ENCODE measurements at places on chromosomes 7 and 10. TPM values are rescaled to one million over a fixed set of nuclear protein-coding genes. Genes with fewer than 3 reads are reported as not detected.

GRCh38 chr10:89258881-89259280, 7.3 kb upstream of the LIPA start:
- no peaks in the 10 kb centered on the region for H3K4me1 ChIP-seq
- H3K4me3 ChIP-seq, result no peak overlapping the region
- no peak overlapping the region for H3K27ac ChIP-seq

GRCh38 chr7:34842782-34843181, 184.8 kb downstream of the NPSR1 start:
- no peaks in the 10 kb centered on the region for H3K4me1 ChIP-seq
- DNase-seq, result no peak
- no peaks in the 10 kb centered on the region for H3K36me3 ChIP-seq
- no peak overlapping the region for H3K27ac ChIP-seq

DNA sequence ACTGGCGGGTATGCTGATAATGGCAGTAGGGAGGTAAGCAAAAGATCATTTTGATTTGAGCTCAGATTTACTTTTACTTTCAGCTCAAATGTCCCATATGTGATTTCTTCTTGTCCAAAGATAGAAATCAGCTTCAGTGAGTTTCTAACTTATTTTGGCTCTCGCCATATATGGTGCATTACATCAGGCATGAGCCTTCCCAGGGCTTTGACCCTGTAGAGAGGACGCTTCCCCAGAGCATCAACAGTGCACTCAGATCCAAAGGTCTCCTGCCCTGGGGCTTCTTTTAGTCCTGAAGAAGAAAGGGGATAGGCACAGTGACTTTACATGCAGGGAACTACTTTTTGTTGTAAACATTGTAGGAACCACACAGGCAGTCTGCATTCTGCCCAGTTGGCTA, 128.6 kb upstream of the PDLIM1 start:
- peaks cover 5% of the 10 kb centered on the region for H3K4me1 ChIP-seq
- no peak for DNase-seq

The PON3 gene
- total RNA-seq, result 0.55 TPM

- no peak for DNase-seq
- H3K36me3 ChIP-seq, result no peaks in the 10 kb centered on the region
- no peaks in the 10 kb centered on the region for H3K27me3 ChIP-seq
- H3K27ac ChIP-seq, result no peak overlapping the region
- H3K4me3 ChIP-seq, result no peak overlapping the region
- H3K4me1 ChIP-seq, result no peaks in the 10 kb centered on the region
These were observed 11.2 kb upstream of the C10orf95 start for GRCh38 chr10:102462512-102463054.

The ZNF722 gene
- total RNA-seq, result not detected

- no peak overlapping the region for H3K27ac ChIP-seq
- H3K4me3 ChIP-seq, result no peak overlapping the region
- H3K27me3 ChIP-seq, result no peaks in the 10 kb centered on the region
- H3K36me3 ChIP-seq, result no peaks in the 10 kb centered on the region
- no peak for DNase-seq
These were observed 102.5 kb downstream of the APBB1IP start for GRCh38 chr10:26540601-26541000.

The TEX36 gene
- total RNA-seq, result not detected

The IKZF5 gene
- total RNA-seq, result 21.5 TPM

DNA sequence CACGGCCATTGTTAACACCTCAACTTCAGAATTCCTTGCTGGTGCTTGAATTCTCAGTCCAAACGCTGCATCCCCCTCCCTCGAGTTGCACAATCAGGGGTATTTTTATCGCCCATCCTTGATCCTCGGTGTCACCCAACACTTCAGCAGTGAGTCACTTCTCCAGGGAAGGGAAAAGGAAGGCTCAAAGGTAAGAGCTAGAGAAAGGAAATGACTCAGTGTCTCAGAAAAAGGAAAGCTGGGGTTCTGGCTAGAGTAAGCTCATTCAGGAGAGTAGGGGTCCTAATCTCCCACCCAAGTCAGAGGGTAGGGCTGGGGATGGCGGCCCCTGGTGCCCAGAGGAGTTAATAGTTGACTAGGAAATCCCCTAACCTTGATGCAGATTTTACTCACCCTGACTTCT, 39.8 kb upstream of the TRIM8 start:
- H3K4me3 ChIP-seq, result no peak overlapping the region
- H3K27ac ChIP-seq, result no peak overlapping the region
- H3K36me3 ChIP-seq, result no peaks in the 10 kb centered on the region
- peak; percentile 51 for DNase-seq
- no peaks in the 10 kb centered on the region for H3K4me1 ChIP-seq
- H3K27me3 ChIP-seq, result no peaks in the 10 kb centered on the region

- no peaks in the 10 kb centered on the region for H3K4me1 ChIP-seq
- H3K27ac ChIP-seq, result no peak overlapping the region
- no peaks in the 10 kb centered on the region for H3K36me3 ChIP-seq
- peak; percentile 46 for DNase-seq
These were observed 9.5 kb downstream of the POLD2 start for GRCh38 chr7:44113764-44114354.

DNA sequence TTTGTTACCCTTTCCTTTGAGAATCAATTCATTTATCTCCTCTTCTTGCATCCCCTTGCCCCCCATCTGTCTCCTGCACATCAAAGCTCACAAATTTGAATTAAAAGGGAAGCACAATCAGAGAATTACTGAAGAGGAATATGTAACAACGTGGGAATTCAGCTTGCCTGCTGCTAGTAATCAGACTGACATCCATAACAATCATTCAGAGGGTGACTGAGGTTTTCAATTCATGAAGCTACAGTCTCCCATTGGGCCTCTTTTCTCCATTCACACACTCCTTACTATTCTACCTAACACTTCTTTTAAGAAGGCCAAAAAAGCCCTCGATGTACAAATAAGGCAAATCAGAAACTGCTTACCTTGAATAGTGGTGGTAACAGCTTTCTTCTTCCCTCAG, 24.3 kb upstream of the DNA2 start:
- H3K27me3 ChIP-seq, result no peaks in the 10 kb centered on the region
- DNase-seq, result no peak
- H3K4me3 ChIP-seq, result no peak overlapping the region
- H3K27ac ChIP-seq, result no peak overlapping the region

GRCh38 chr10:115795964-115796363, 477.0 kb downstream of the GFRA1 start:
- H3K4me1 ChIP-seq, result no peaks in the 10 kb centered on the region
- H3K4me3 ChIP-seq, result no peak overlapping the region
- H3K36me3 ChIP-seq, result no peaks in the 10 kb centered on the region
- H3K27ac ChIP-seq, result no peak overlapping the region

The TNRC18 gene
- 132 TPM for total RNA-seq

GRCh38 chr10:114678336-114678735, 20.3 kb upstream of the ABLIM1 start:
- no peaks in the 10 kb centered on the region for H3K27me3 ChIP-seq
- no peaks in the 10 kb centered on the region for H3K4me1 ChIP-seq
- no peak for DNase-seq
- H3K4me3 ChIP-seq, result no peak overlapping the region
- H3K27ac ChIP-seq, result no peak overlapping the region

- H3K27ac ChIP-seq, result no peak overlapping the region
- DNase-seq, result no peak
- no peaks in the 10 kb centered on the region for H3K27me3 ChIP-seq
- no peaks in the 10 kb centered on the region for H3K4me1 ChIP-seq
- H3K36me3 ChIP-seq, result no peaks in the 10 kb centered on the region
- H3K4me3 ChIP-seq, result no peak overlapping the region
These were observed 13.2 kb downstream of the ATG9B start for GRCh38 chr7:151011097-151011409.

The KCNIP2 gene
- total RNA-seq, result 9.0 TPM

The LEP gene
- total RNA-seq, result 0.45 TPM

The CTTNBP2 gene
- 15.9 TPM for total RNA-seq

GRCh38 chr10:126210051-126210651, 178.1 kb downstream of the ADAM12 start:
- H3K4me3 ChIP-seq, result no peak overlapping the region
- DNase-seq, result no peak
- no peaks in the 10 kb centered on the region for H3K36me3 ChIP-seq
- no peaks in the 10 kb centered on the region for H3K27me3 ChIP-seq

- H3K36me3 ChIP-seq, result no peaks in the 10 kb centered on the region
- no peak overlapping the region for H3K4me3 ChIP-seq
- no peak for DNase-seq
- H3K27ac ChIP-seq, result no peak overlapping the region
- no peaks in the 10 kb centered on the region for H3K27me3 ChIP-seq
These were observed 27.1 kb upstream of the UBE2D1 start for GRCh38 chr10:58307676-58308075.

DNA sequence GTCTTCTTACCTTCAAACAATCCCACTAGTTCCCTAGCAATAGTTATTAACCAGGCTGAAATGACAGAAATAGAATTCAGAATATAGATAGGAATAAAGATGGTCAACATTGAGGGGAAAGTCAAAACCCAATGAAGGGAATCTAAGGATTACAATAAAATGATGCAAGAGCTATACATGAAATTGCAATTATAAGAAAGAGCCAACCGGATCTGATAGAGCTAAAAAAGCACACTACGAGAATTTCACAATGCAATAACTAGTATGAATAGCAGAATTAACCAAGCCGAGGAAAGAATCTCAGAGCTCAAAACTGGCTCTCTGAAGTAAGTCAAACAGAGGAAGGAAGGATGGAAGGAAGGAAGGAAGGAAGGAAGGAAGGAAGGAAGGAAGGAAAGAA, 288.7 kb upstream of the KCND2 start:
- no peak overlapping the region for H3K27ac ChIP-seq
- H3K4me3 ChIP-seq, result no peak overlapping the region
- H3K27me3 ChIP-seq, result no peaks in the 10 kb centered on the region
- DNase-seq, result no peak
- H3K4me1 ChIP-seq, result no peaks in the 10 kb centered on the region
- H3K36me3 ChIP-seq, result no peaks in the 10 kb centered on the region

- no peaks in the 10 kb centered on the region for H3K27me3 ChIP-seq
- H3K4me1 ChIP-seq, result no peaks in the 10 kb centered on the region
- no peak for DNase-seq
- no peak overlapping the region for H3K27ac ChIP-seq
- H3K36me3 ChIP-seq, result no peaks in the 10 kb centered on the region
These were observed 244.6 kb upstream of the MGMT start for GRCh38 chr10:129222436-129222835.

DNA sequence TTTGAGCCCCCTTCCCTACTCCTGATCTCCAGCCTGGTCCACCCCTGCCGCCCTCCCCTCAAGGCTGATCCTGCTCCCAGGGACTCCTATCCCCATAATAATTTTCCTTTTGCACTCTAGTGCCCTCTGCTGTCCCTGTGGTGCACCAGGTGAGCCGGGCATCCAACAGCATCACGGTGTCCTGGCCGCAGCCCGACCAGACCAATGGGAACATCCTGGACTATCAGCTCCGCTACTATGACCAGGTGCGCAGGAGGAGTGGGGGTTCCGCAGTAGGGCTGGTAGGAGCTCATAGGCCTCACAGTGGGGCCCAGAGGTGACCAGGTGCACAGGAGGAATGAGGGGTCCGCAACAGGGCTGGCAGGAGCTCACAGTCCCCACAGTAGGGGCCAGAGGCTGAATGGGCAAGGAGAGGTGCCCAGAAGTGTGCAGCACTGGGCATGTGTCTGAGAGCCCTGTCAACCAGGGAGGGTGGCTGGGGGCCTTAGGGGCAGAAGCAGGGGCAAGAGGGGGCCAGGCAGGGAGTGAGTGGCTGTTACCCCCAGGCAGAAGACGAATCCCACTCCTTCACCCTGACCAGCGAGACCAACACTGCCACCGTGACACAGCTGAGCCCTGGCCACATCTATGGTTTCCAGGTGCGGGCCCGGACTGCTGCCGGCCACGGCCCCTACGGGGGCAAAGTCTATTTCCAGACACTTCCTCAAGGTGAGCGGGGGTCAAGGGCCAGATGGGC, 11.7 kb downstream of the EPHB6 start:
- no peak for DNase-seq
- H3K36me3 ChIP-seq, result peaks cover 3% of the 10 kb centered on the region
- H3K4me1 ChIP-seq, result no peaks in the 10 kb centered on the region
- no peaks in the 10 kb centered on the region for H3K27me3 ChIP-seq
- H3K4me3 ChIP-seq, result no peak overlapping the region
- H3K27ac ChIP-seq, result no peak overlapping the region

- no peak overlapping the region for H3K27ac ChIP-seq
- no peaks in the 10 kb centered on the region for H3K36me3 ChIP-seq
- DNase-seq, result peak; percentile 50
- no peaks in the 10 kb centered on the region for H3K27me3 ChIP-seq
- H3K4me1 ChIP-seq, result no peaks in the 10 kb centered on the region
- peak overlapping the region; percentile 62 for H3K4me3 ChIP-seq
These were observed 1.2 kb downstream of the MACROH2A2 start for GRCh38 chr10:70053841-70054288.

- H3K27me3 ChIP-seq, result no peaks in the 10 kb centered on the region
- no peak overlapping the region for H3K4me3 ChIP-seq
- no peaks in the 10 kb centered on the region for H3K4me1 ChIP-seq
- H3K27ac ChIP-seq, result no peak overlapping the region
- no peak for DNase-seq
These were observed 7.2 kb downstream of the INSYN2A start for GRCh38 chr10:127189226-127189625.

- H3K4me1 ChIP-seq, result no peaks in the 10 kb centered on the region
- no peaks in the 10 kb centered on the region for H3K36me3 ChIP-seq
- H3K27me3 ChIP-seq, result no peaks in the 10 kb centered on the region
- no peak overlapping the region for H3K27ac ChIP-seq
- H3K4me3 ChIP-seq, result no peak overlapping the region
These were observed 188.0 kb downstream of the GRID1 start for GRCh38 chr10:86178401-86179152.

- H3K27ac ChIP-seq, result no peak within 1 kb of the TSS
- H3K4me1 ChIP-seq, result no peaks in the 10 kb centered on the region
- H3K27me3 ChIP-seq, result no peaks in the 10 kb centered on the region
- no peak within 1 kb of the TSS for H3K4me3 ChIP-seq
- DNase-seq, result no peak
- no peaks in the 10 kb centered on the region for H3K36me3 ChIP-seq
These were observed at the start of gene TMEM196 for GRCh38 chr7:19772841-19773760. Gene TMEM196, minus strand, starts transcription at chr7:19773617. Its CDS starts 921 bp downstream, at chr7:19772696.

DNA sequence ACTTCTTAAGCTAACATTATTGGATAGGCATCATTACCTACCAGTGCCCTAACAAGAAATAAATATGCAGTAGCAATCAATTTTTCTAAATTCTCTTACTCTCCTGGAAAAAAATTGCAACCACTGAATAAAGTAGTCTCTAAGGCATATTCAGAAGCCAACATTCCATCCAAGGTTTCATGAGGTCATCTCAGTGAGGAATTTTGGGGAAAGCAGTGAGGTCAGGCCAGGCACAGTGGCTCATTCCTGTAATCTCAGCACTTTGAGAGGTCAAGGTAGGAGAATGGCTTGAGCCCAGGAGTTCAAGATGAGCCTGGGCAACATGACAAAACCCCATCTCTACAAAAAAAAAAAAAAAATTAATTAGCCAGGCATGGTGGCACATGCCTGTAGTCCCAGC, 75.9 kb upstream of the GHITM start:
- H3K27ac ChIP-seq, result no peak overlapping the region
- H3K36me3 ChIP-seq, result no peaks in the 10 kb centered on the region
- no peak overlapping the region for H3K4me3 ChIP-seq
- DNase-seq, result no peak
- H3K4me1 ChIP-seq, result no peaks in the 10 kb centered on the region

DNA sequence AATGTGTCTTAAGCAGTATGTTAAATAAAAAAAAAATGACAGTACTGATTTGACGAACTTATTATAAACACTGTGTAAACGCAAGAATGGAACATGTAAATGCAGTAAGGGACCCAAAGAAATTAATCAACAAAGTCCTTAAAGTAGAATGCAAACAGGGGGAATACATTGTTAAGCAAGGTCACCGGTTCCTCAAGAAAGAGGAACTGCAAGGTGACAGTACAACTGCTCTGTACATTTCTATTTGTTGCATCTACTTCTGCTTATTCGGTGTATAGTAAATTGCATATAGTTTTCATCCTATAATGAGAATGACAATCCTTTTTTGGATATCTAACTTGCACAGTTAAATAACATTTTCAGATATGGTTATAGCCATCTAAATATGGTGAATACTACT, 387.0 kb upstream of the SEMA3D start:
- no peak overlapping the region for H3K4me3 ChIP-seq
- no peak overlapping the region for H3K27ac ChIP-seq
- H3K36me3 ChIP-seq, result no peaks in the 10 kb centered on the region
- no peaks in the 10 kb centered on the region for H3K27me3 ChIP-seq

The CPA2 gene
- 0.72 TPM for total RNA-seq

Measured in aorta (tissue), 5 donors.